Foreskin melanocyte (primary cell): ENCODE measurements at places on chromosomes 3 and 15.
A peak's percentile ranks its signal among the peaks of the same experiment; 100 is the strongest.

- DNase-seq = no peak
Measured at GRCh38 chr3:186070133-186070532, 38.8 kb downstream of the ETV5 start.

GRCh38 chr15:63582718-63583426 is 14.3 kb upstream of the FBXL22 start:
- no peak for DNase-seq

DNA sequence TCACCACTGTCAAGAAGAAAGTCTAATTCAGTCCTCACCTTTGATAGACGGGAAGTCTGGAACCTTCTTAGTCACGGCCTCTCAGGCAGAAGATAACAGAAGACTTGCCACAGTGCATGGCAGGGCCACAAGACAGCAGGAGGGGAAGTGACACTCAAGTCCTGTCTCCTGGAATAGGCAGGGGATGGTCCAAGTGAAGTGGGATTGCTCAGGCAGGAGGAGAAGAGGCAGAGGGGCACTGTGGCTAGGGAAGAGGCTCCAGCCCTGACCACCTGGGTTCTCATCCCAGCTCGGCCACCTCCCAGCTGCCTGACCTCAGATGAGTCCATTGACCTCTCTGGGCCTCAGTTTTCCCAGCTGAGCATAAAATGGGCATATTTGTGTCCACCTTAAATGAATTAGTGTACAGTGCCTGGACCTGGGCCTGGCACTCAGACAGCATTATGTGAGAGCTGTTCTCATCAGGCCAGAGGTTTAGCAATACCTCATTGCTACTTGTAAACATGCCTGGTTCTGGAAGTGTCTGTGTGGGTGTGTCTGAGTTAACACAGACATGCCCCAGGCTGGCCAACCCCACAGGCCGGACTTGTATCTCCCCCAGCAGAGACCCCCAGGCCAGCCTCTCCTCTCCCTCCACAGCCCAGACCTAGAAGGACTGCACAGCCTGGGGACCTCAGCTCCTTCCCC is 11.5 kb upstream of the PCSK6 start:
- DNase-seq = no peak

DNA sequence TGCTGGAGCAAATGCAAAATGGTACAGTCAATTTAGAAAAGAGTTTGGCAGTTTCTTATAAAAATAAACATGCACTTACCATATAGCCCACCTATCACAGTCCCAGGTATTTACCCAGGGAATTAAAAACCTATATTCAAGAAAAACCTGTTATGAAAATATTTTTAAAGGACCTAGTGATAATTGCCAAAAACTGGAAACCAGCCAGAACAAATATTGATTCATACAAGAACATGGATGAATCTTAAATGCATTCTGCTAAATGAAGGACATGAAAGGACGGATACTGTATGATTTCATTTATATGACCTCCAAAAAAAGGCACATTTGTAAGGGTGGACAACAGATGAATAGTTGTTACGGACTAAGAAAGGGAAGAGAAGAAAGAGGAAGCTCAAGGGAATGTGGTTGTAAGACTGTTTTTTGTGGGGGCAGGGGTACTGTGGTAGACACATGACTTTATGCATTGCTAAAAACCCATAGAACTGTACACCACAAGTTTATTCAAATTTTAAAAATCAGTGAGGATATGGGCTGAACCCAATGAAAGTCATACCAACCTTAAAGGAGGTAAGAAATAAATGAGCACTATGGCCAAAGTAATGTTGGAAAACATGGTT is 61.0 kb downstream of the ZBBX start:
- DNase-seq = no peak

- DNase-seq = no peak
Measured at GRCh38 chr15:40040293-40040635, 1.3 kb upstream of the SRP14 start.

- no peak for DNase-seq
Measured at GRCh38 chr3:129379582-129380358, 48.7 kb downstream of the EFCAB12 start.

- DNase-seq = no peak
Measured at GRCh38 chr3:183349421-183350157, 78.8 kb downstream of the MCF2L2 start.

DNA sequence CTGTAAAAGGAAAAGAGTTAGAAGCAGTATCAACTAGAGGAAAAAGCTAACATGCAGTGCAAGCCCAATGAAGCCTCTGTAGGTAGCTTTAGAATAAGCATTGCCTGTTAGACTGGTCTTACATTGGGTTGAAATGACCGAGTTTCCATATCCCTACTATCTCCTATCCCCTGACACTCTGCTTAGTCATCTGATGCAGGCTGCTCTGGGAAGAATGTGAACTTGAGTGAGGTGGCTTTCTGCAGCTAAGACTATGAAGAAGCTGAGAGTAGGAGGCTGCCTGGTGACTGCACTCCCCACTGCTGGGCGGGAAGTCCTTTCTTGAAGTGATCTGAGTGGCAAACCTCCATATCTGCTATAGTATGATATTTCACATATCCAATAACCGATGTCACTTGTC is 64.7 kb downstream of the OXSM start:
- DNase-seq = no peak

- DNase-seq = no peak
Measured at GRCh38 chr3:54999811-55000210, 72.0 kb upstream of the LRTM1 start.

DNA sequence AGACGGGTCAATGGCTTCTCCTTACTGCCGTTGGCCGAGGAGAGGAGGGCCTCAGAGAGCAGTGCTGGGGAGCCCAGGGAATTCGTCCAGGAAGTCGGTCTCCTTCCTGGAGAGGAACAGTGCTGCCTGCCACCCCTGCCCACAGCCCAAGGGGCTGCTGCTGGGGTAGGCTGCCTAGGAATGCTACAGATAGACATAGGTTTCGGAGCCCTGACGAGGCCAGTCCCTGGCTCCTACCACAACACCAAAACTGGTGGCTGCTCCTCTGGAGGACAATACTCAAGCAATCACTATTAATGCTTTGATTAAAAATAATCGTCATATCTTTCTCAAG is 30.5 kb downstream of the ANP32A start:
- no peak for DNase-seq

DNA sequence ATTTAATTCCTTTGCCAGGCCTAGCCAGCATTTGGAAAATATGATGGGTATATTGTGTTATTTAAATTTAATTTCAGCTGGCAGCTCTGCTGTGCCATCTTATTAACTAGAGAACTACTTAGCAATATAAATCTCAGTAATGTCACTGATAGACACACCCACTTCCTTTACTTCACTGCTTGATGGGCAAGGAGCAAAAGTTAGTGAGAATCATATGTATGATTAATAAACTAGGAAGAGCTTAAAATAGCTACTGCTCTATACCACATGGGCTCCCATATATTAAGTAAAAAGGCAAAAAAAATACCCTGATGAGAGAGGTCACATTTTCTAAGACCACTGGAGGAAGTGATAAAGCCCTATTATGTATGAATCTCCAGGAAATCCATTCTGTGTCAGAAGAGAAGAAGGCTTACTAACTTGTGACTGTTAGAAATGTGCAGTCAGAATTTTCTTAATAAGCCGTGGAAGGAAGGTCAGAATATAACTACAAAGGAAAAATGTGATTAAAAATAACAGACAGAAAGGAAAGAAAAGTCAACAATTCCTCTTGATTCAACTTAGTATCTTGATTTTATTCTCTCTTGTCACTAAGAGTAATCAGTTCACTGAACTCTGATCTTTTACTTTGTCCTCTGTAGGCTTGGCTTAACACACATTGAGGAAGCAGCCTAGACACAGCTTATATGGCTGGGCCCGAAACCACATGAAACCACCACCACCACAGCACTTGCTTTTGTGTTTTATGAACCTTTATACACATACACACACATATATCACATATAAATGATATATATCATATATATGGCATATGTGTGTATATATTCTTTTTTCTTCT is 1233.9 kb upstream of the ALCAM start:
- DNase-seq = peak; percentile 83
